ENCODE measurements at places on chromosomes 6 and 20. TPM values are rescaled to one million over a fixed set of nuclear protein-coding genes. Genes with fewer than 3 reads are reported as not detected.

The GNAS-AS1 gene
- total RNA-seq = 0.15 TPM

The ANKRD66 gene
- not detected for total RNA-seq

The RBBP8NL gene
- not detected for total RNA-seq

The RBPJL gene
- not detected for total RNA-seq

The SLC17A2 gene
- total RNA-seq = not detected

The KCNK16 gene
- not detected for total RNA-seq

The E2F1 gene
- total RNA-seq = 11.4 TPM

The MEP1A gene
- total RNA-seq = not detected

The KHDC1L gene
- total RNA-seq = not detected

The OPRM1 gene
- not detected for total RNA-seq

The RBL1 gene
- total RNA-seq = 10.4 TPM

The MYL9 gene
- total RNA-seq = 1.7 TPM

The ARFGEF2 gene
- total RNA-seq = 42.4 TPM

The ASIP gene
- not detected for total RNA-seq

The KCNB1 gene
- total RNA-seq = under 0.01 TPM

The INSM1 gene
- total RNA-seq = not detected

The ISM1 gene
- total RNA-seq = not detected

The FAM83C gene
- not detected for total RNA-seq

The RTF2 gene
- total RNA-seq = 104 TPM

The ZFAND3 gene
- total RNA-seq = 13.6 TPM

The MOCS3 gene
- 8.7 TPM for total RNA-seq

The SLC22A3 gene
- total RNA-seq = 0.32 TPM

The VIP gene
- total RNA-seq = 0.91 TPM

The SLC52A3 gene
- not detected for total RNA-seq

The LRFN2 gene
- not detected for total RNA-seq

The SPTLC3 gene
- under 0.01 TPM for total RNA-seq

The CASS4 gene
- total RNA-seq = not detected

The CLVS2 gene
- not detected for total RNA-seq

The CFAP61 gene
- not detected for total RNA-seq

The KPNA5 gene
- total RNA-seq = 6.2 TPM

The SLC44A4 gene
- total RNA-seq = 0.32 TPM

The SMPDL3A gene
- 5.0 TPM for total RNA-seq

The FUT9 gene
- total RNA-seq = not detected

The NOL4L gene
- total RNA-seq = 9.9 TPM

The ULBP2 gene
- 9.6 TPM for total RNA-seq

The RAB44 gene
- total RNA-seq = not detected

The BNIP5 gene
- total RNA-seq = not detected

The FAM209B gene
- not detected for total RNA-seq

The HLA-DRB5 gene
- total RNA-seq = not detected

The RPS10 gene
- total RNA-seq = 4,666 TPM

The PRICKLE4 gene
- total RNA-seq = 1.5 TPM

The UNC5CL gene
- under 0.01 TPM for total RNA-seq

The LY6G6C gene
- total RNA-seq = not detected

The OXT gene
- not detected for total RNA-seq

The GRIK2 gene
- not detected for total RNA-seq

The SNAI1 gene
- total RNA-seq = 0.46 TPM

The GABRR2 gene
- not detected for total RNA-seq

The TSBP1 gene
- total RNA-seq = not detected

The TTLL9 gene
- total RNA-seq = not detected

The IL20RA gene
- total RNA-seq = not detected

The NRSN2 gene
- 8.8 TPM for total RNA-seq

The C6orf15 gene
- total RNA-seq = not detected

The WFDC10B gene
- total RNA-seq = not detected

The ATP9A gene
- 25.4 TPM for total RNA-seq
